ENCODE measurements at places on chromosomes 1 and 21.

DNA sequence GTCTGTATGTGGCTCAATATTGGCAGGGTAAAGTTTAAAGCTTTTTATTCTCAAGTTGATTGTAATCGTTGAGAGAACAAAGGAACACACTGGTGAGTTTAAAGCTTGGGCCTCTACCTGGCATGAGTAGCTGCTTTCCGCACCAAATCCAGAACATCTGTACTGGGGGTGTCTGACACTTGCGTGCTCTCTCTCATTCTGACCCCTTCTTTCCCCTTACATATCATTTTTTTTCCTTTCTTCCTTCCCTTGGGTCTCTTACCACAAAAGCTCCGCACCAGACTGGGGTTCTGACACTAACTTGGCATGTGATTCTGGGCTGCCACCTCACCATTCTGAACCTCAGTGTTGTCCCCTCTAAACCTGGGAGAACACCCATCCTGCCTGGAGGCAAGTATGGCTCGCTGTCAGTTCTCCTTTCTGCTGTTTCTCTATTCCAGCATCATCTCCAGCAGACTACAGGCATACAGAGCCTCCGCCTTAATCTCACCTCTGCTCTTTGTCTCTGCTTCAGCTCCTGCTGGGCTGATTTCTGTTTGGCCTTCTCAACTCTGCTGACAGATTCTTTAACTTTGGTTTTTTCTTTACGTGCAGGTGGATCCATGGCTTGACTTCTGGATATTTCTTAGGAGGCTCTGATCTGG is 859 bp upstream of the ERMAP start:
- no peak for DNase-seq

DNA sequence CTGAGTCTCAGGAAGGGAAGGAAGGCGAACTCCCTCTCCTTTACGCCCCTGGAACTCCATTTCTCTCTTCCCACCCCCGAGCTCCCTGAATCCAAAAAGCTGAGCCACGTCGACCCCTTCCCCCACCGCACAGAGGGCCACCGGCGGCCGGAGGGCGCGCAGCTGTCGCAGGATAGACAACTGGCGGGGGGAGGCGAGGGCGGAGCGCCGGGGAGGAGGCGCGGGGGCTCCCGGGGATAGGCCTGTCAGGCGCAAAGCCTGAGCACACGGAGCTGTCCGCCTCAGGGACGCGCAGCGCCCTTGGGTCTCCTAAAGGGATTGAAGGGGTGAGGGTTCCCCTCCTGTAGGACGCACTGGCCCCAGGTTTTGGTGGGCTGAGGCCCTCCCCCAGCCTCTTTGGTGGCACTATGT is 752 bp upstream of the ACTA1 start:
- no peak for DNase-seq

DNA sequence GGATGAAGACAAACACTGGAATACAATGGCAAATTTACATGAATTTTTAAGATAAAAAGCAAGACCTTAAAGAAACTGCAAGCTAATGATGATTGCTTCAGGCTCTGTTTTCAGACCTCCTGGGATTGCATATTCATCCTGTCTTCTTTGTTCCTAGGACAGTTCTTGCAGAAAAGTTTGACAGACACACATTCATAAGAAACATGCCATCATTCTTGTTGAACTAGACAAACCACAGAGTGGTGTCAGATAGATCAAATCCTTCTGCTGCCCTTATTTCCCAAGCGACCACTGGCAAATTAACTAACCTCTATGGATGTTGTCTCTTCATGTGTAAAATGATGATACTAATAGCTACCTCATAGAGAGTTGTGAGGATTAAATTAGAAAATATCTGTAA is 181.3 kb downstream of the KCTD3 start:
- no peak for DNase-seq

DNA sequence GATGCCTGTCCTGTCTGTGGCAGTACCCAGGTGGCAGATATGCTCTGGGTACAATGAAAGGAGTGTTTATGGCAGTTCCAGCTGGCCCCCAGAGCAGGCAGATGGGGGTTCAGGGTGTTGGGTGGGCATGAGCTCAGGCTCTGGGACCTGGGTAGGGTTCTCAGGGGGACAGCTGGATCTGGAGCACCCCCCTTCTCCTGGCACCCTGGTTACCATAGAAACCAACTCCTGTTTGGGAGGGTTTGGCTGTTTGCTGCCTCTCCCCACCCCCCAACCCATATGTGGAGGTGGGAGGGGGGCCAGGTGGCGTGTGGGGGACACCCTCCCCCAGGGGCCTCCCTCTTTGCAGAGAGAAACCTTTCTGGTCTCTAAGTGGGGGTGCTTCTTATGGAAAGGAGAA is 7.1 kb downstream of the FOXO6 start:
- no peak for DNase-seq

DNA sequence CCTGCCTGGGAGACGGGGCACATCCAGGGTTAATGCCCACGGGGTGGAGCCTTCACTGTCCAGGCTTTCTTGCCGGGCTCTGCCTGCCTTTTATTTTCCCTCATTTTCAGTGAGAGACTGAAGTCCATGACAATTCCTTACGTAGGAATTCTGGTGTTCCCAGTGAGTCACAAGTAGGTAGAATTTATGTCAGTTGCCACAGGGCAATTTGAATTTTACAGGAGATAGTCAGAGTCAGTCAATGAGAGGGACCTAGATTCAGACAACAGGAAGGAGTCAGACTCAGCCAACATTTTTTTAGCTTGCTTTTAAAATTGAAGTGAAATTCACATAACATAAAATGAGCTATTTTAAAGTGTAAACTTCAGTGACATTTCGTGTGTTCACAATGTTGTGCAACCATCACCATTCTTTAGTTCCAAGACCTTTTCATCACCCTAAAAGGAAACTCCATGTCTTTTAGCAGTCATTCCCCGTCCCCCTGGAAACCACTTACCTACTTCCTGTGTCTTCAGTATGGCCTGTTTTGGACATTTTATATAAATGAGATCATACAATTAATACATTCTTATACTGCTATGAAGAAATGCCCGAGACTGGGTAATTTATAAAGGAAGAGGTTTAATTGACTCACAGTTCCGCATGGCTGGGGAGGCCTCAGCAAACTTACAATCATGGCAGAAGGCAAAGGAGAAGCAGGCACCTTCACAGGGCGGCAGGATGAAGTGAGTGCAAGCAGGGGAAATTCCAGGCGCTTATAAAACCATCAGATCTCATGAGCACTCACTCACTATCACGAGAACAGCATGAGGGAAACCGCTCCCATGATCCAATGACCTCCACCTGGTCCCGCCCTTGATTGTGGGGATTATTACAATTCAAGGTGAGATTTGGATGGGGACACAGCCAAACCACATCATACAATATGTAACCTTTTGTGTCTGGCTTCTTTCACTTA is 14.6 kb downstream of the AJAP1 start:
- DNase-seq, result no peak

DNA sequence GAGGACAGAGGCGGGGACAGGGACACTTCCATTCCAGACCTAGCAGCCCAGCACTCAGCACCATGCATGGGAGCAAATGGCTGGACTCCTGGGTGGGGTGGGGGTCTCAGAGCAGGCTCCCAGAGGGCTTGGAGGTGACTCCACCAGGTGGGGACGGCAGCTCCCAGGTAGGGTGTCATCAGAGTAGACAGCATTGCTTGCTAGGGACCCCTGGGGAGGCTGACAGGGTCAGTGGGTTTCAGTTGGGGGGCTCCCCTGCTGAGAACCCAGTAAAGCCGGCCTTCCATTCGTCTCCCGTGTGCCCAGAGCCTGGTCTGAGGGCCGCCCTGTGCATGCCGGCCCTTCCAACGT is 4.8 kb upstream of the GJC2 start:
- no peak for DNase-seq

GRCh38 chr1:5975133-5975880 is 16.9 kb downstream of the NPHP4 start:
- DNase-seq, result no peak

- no peak for DNase-seq
Measured at GRCh38 chr1:117098287-117098890, 23.2 kb downstream of the TRIM45 start.

All from stimulated activated CD8-positive, alpha-beta memory T cell treated with anti-CD3 and anti-CD28 coated beads, Interleukin-4, amount 100 ng/mL, for 4 hours (primary cell).